Stimulated activated CD4-positive, alpha-beta T cell treated with anti-CD3 and anti-CD28 coated beads, Interleukin-4, amount 100 ng/mL, for 4 hours (primary cell): ENCODE measurements at places on chromosomes 7 and 10.
A peak's percentile ranks its signal among the peaks of the same experiment; 100 is the strongest.

GRCh38 chr7:47602272-47603004, 20.5 kb upstream of the TNS3 start:
- no peak for DNase-seq

DNA sequence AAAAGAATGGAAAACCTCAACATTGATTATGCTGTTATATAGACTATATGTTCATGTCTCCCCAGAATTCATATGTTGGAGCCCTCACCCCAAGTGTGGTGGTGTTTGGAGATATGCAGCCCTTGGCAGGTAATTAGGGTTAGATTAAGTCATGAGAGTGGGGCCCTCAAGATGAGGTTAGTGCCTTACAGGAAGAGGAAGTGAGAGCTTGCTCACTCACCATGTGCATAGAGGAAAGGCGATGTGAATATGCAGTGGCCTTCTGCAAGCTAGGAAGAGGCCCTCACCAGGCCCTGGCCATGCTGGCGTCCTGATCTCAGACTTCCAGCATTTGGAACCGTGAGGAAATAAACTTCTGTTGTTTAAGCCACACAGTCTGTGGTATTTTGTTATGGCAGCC, 14.8 kb downstream of the ZNF33A start:
- no peak for DNase-seq

DNA sequence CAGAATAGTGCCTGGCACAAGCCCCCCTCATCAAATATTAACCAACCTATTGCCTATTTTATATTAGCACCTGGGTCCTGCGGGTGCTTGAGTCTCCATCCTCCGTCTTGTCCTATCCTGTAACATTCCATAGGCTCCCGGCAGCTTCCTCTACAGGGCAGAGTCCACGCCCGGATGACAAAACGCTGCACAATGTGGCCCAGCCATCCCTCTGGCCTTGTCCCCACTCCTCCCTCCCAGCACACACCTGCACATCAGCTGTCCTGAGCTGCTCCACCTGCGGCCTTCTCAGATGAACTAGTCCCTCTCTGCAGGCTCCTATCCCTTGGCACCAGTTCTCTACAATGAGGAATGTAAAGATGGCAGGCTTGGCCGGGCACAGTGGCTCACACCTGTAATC, 153.5 kb upstream of the PDE1C start:
- no peak for DNase-seq

DNA sequence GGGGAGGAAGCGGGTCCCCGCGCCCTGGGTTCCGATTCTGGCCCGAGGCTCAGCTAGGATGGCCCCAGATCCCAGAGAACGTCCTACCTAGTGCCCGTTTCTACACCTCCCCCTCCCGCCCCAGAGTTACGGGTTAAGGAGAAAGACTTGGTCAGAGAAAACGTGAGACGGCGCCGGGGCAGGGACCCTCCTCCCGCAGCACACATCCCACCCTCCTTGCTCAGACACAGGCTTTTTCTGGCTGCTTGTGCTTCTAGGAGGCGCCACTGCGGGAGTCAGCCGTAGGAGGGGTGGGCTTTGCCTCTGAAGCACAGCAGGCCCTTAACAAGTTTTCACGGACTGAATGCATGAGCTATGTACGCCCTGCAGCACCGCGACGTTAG, 104.9 kb upstream of the LEP start:
- no peak for DNase-seq

DNA sequence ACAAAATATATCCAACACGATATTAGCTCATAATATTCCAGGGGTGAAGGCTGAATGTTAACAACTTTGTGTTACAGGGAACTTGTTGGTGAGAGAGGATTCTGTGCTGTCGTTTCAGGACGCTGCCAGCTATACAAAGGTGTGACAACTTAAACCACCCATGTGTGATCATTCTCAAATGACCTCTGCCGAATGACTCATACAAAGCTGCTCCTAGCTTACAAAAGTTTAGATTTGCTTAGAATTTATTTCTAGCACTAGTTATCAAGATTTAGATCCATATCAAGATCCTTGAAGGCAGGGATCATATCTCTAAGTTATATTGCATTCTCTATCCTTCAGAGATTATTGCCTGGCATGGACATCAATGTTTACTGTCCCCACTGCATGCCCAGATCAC, 65.3 kb downstream of the COBL start:
- DNase-seq: no peak

DNA sequence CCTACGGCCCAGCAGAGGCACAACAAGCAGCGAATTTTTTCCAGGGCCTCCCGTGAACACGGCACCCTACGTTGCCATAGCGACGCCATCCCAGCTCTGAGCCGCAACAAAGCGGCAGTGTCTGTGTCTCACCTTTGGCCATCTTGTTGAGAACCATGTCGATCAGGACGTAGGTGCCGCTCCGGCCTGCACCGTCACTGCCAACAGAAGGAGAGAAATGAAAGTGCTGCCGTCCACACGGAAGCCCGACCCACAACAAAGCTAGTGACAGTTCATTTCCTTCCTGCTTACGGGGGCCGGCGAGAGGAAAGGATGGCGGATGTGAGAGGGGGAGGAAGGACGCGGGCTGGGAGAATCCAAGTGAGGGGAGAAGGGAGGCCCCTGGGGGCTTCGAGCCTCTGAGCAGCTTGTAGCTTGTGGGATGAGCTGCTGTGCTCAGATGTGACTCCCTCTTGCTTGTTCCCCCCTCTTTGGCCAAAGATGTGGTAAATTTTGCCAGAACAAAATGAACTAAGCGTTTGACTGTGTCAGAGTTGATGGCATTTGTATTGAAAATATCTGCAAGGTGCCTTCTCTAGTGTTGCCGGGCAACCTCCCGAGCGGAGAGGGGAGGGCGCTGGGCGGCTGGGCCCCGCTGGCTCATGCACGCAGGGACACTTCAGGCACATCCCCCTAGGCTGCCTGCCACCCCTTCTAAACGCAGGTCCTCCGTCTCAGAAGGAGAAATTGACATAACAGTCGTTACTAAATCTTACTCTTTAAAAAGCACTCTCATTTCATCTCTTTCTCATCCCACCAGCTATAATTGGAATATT, 232.2 kb downstream of the DNAJB6 start:
- peak; percentile 27 for DNase-seq

DNA sequence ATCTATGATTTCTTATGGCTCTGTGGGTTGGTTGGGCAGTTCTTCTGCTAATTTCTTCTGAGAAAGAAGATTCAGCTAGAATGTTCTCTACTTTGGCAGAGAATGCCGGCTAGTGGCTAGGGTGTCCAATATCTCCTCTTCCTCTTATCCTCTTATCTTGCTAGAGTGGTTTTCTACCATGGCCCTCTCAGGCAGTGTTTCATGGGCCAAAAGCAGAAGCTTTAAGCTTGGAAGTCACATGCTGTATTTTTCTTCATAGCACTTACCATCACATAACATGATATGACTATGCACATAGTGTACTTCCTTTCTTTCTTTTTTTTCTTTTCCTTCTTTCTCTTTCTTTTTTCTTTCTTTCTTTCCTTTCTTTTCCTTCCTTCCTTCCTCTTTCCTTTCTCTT, 140.0 kb downstream of the ITGB8 start:
- no peak for DNase-seq

GRCh38 chr10:113891476-113891875, 37.0 kb downstream of the NHLRC2 start:
- no peak for DNase-seq

DNA sequence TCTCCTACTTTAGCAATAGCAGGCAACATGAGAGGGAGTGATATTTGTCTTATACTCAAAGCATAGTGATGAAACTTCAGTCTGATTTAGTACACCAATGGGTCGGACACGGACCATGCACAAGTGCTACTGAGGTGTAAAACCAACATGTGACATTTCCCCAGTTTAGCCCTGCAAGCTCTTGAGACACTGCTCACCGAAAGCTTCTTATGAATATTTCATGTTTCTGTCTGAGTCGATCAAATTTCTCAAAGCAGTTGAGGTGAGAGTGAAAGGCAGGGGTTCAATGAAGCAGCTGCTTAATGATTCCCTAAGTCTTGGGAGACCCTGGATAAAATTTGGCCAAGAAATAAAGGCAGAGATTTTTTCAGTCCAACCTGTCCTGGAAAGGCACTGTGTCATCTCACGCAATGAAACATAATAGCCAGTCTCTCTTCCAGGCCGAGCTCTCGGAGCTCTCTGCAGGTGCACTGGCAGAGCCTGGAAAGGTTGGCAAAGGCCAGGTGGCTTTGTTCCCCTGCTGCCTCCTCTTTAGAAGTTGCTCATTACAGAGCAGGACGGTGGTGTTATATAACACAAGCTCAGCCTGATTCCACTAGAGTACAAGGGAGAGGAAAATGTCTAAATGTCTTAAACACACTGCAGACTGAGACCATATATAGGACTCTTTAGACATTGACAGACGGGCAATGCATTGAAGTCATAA, 33.9 kb upstream of the XPNPEP1 start:
- DNase-seq: no peak

DNA sequence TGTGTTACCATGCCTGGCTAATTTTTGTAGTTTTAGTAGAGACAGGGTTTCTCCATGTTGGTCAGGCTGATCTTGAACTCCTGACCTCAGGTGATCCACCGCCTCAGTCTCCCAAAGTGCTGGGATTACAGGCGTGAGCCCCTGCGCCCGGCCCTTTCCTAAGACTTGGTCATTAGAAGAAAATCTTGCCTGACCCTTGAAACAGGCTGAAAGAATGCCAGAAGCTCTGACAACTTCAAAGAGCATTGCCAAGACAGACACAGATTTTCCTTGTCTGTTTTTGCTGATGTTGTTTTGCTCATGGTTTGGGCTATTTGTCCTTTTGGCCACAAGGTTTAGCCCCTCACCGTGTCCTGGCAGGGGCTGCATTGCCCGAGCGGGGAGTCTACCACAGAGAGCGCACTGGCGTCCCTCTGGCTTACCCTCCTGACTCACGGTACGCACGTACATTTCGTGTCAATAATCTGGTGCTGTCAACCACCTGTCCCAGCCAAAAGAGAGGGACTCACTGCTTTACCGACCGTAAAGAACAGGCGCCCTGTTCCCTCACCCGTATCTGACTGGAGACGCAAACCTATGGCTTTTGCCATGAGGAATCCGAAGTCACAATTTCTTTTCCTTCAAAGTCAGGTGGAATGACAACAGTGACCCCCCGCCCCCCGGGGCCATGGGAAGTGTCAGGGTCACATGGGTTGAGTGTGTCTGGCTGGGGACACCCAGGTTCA, 10.1 kb upstream of the INPP5A start:
- DNase-seq: no peak
